NCI-H1092 (cell line): ENCODE measurements at places on chromosomes 3 and 15.

DNA sequence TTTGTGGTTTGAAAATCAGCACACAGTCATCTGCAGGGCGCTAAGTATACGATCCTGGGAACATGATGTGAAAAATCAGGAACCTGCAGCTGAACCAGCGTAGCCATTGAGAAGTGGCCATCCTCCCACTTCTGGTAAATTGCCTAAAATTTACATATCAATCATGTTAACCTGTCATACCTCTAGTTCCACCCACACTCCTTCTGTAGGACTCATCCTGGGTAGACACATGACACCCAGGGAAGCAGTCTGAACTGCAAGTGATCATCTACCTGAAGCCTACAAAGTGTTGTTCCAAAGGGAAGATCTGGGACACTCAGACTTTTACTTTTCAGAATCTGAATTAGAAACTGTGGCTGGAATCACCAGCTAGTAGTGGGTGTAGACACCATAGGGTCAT lies 5.5 kb upstream of the PSMD6 start:
- no peak for DNase-seq

- DNase-seq, result peak; percentile 27
Measured at GRCh38 chr3:161409069-161409468, 37.8 kb upstream of the SPTSSB start.

- no peak for DNase-seq
Measured at GRCh38 chr3:54538346-54538745, 389.5 kb downstream of the LRTM1 start.

- DNase-seq, result no peak
Measured at GRCh38 chr3:172317481-172317880, 130.8 kb downstream of the GHSR start.

GRCh38 chr3:121231872-121232271 lies 313.9 kb downstream of the POLQ start:
- no peak for DNase-seq

DNA sequence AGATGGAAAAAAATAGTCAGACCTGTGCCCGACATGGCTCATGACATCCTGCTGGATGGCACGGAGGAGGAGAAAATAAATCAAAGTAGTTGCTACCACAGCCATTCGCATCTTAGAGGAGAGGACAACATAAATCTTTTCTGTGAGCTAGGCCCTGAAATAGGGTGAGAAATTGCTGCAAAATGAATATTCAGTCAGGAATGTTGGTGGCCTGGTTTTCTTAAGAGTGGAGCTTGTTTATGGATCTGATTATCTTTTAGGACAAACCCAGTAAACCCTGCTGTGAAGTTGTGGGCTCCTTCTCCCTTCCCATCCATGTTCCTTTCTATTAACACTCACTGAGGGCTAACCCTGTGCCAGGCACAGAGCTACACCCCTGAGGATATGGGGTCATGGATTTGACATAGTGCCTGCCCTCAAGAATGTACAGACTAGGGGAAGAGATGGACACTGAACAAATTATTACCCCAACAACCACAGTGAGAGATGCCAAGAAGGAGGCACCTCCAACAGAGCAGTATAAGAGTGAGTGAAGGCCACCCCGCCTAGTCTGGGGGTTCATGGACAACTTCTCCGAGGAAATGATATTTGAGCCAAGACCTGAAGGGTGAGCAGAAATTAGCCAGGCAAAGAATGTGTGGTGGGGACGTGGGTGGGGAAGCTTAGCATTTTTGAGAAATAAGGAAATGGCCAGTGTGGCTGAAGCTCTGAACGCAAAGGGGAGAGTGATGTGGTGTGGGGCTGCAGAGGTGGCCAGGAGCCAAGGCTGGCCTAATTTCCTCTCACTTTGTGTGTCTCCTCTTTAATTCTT lies 68.9 kb upstream of the ARL8B start:
- DNase-seq, result no peak

DNA sequence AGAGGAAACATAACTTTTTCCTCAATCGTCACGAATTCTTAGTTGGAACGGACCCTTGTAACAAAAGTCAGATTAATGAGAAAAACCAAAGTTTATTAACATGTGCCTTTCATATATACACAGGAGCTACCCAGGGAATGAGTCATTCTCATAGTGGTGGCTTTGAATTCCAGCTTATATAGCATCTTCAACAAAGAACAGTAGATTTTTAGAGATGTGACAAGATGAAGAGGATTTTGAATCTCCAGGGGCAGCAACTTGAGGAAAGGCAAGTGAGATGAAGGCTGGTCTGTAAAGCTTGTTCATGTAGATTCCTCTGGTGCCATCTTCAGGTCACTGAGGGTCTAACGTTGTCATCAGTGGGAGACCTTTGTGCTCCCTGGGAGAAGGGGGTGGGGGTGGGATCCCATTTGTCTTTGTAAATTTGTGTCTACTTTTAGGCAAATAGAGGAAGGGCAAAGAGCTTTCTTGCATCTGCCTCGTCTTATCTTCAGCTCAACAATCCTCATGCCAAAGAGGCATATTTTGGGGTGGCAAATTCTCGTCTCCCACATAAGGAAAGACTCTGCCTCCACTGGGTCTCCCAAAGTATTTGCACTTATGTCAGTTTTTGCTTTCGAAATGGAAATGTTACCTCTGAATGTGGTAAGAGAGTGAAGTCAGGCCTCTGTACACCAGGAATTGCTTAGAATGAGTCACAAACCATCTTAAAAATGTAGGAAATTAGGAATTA lies 29.5 kb downstream of the CLEC3B start:
- DNase-seq, result no peak

DNA sequence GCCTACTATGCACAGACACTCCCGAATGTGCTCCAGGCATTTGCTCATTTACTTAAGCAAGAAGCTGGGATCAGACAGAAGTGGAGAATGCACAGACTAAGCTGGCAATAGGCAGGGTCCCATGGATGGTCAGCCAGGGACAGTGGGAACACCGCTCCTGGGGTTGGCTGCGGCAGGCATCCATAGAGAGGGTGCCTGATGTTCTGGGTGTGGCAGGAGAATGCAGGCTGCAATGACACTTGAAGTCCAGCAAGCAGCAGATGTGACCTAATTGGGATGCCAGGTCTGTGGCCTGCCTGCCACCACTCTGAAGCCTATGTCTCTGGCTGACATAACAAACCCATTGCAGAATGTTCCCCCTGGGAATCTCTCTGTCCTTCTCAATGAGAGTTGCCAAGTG lies 40.2 kb upstream of the SLC6A11 start:
- DNase-seq, result no peak

GRCh38 chr3:196754091-196754981 lies 14.7 kb downstream of the PAK2 start:
- DNase-seq, result no peak

- DNase-seq, result no peak
Measured at GRCh38 chr3:4716706-4717362, 223.7 kb downstream of the ITPR1 start.

GRCh38 chr15:58475573-58476524 lies 44.1 kb downstream of the LIPC start:
- peak; percentile 86 for DNase-seq

- no peak for DNase-seq
Measured at GRCh38 chr3:172383306-172383796, 64.9 kb downstream of the GHSR start.

GRCh38 chr15:64236156-64236894 lies 73.5 kb upstream of the PPIB start:
- DNase-seq, result no peak

- peak; percentile 87 for DNase-seq
Measured at GRCh38 chr15:46278486-46279090, 643.8 kb downstream of the SQOR start.

DNA sequence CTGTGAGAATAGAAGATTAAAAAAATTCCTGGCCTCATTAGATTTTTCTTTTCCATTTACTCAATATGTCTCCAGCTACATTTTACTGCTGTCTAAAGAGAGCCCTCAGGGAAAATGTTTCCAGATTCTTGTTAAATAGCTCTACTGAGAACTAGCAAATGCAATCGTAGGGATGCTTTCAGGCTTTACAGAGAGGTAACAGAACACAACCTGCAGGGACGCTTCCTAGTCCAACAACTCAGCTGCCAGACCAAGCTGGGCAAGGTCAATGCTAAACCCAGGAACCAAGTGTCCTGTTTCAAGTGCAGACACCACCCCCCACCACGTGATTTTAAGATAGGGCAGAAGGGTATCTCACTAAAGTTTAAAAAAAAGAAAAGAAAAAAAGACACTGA lies 25.2 kb downstream of the ARHGEF3 start:
- DNase-seq, result no peak

DNA sequence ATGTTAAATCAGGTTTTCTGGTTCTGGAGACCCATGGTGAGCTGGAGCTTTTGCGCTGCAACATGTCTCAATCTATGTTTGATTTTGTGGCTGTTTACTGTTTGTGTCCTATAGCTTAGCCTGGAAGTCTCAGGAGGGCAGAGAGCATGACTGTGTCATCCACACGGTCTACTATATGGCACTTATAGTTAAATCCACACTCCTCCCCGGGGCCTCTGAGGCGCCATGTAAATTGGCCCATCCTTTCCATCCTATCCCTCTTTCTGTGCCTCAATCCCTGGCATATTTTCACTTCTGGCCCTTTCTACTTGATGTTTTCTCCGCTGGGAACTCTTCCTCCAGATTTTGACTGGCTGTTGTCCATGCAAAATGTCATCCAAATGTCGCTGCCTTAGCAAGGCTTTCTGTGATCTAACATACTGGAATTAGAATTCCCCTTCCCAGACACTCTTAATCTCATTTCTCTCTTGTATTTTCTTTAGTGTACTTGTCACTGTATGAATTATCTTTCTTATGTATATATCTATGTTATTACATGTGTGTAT lies 560.8 kb upstream of the RGMA start:
- DNase-seq, result no peak

DNA sequence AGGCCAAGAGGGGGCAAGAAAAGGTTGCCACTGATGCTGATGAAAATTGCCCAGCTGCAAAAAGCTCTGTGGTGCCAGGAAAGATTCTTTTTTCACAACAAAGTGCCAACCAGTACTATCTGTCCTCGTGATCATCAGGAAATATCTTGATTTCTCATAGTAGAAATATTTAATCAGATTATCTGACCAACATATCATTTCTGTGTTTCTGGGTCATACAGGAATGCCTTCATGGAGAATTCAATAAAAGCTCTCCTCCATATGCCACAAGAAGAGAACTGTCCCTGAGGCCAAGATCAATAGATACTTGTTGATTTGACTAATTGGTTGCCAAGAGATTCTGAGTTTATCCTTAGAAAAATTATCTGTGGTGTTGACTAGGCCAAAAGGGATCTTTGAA lies 63.5 kb downstream of the FSIP1 start:
- DNase-seq, result no peak

DNA sequence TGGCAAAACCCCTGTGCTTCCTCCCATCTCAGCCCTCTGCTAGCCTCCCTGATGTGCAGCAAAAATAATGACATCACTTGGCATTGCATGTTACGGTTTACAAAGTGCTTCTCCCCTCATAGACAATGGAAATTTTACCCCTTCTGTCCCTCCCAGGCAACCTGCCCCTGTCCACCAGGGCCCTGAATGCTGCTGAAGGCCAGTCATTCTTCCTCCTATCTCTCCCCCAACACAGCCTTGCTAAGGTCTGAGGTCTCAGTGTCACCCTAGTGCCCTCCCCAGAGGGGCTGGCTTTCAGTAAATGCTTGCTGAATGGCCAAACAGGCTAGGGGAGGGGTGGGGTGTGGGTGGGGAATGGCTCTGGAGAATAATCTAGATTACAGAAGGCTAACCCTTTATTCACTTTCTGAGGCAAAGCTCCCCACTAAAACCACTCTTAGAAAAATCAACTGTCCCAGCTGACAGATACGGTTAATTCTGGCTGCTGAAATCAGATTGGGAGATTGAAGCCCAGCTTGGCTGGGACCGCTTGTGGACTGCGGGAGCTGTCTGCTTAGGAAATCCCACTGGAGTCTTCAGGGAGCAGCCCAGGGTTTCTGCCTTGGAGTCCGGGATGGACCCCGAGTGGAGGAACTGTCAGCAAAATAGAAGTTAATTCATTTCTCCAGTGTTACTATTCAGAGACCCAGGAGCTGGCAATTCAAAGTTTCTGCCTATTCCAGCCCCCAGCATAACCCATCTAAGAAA lies 22.9 kb downstream of the ANP32A start:
- no peak for DNase-seq

- DNase-seq, result no peak
Measured at GRCh38 chr15:98412852-98413251, 235.5 kb upstream of the IGF1R start.

GRCh38 chr3:129657261-129658046 lies 51.0 kb upstream of the PLXND1 start:
- DNase-seq, result no peak

DNA sequence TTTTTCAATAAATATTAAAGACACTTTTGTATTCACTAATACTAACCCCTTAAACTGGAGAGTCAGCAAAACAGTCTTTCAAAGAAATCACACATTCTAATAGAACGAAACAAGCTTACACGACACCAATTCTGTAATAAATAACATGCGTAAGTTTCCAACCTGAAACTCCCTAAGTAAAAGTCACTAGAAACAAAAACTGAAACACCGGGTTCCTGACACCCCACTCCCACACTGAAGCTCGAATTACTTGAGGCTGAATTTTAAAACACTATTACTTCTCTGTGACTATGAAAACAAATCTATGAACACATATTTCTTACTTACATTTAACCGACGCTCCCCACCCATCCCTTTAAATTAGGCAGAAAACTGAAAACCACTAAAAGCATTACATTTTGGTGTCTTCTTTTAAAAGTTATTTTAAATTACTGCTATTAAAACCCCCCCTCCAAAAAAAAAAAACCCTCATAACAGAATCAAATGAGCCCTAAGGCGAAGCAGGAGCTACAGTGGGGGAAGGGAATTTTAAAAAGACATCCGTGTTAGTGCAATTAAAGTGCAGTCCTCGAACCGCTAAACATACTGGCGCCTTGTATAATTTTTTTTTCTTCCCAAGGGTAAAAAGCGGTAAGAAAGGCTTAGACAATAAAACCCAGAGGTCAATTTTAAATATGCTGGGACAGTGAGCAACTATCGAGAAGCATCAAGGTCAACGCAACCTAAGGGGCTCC lies 878 bp downstream of the SPPL2A start:
- DNase-seq, result no peak

GRCh38 chr3:46114323-46114988 lies 87.2 kb upstream of the XCR1 start:
- no peak for DNase-seq

GRCh38 chr3:37935290-37935668 lies 55.3 kb upstream of the VILL start:
- no peak for DNase-seq

- DNase-seq, result no peak
Measured at GRCh38 chr15:50166216-50166615, 15.8 kb upstream of the SLC27A2 start.

DNA sequence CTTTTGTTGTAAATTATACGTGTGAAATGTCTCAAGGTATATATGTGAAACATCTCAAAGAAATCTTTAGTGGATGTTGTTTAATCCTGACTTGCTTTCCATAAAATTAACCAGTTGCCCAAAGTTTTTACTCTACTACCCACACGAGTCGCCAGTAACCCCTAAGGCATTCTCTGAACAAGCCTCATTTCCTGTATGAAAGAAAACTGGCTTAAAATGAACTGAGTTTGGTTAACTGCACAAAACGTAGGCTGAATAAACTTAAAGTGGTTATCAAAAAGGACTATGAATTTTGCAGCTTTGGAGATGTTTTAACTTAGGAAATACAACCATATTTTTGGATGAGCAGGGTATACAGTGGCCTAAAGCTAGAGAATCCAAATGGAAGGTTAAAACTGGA lies 2.7 kb upstream of the APPL1 start:
- no peak for DNase-seq

- no peak for DNase-seq
Measured at GRCh38 chr3:175585898-175586297, 726.8 kb downstream of the NAALADL2 start.

- DNase-seq, result no peak
Measured at GRCh38 chr3:175655351-175655750, 796.2 kb downstream of the NAALADL2 start.

GRCh38 chr3:113495035-113495434 lies 19.9 kb downstream of the SPICE1 start:
- DNase-seq, result no peak
